NCI-H345 (cell line): ENCODE measurements at places on chromosomes 6 and 20.

DNA sequence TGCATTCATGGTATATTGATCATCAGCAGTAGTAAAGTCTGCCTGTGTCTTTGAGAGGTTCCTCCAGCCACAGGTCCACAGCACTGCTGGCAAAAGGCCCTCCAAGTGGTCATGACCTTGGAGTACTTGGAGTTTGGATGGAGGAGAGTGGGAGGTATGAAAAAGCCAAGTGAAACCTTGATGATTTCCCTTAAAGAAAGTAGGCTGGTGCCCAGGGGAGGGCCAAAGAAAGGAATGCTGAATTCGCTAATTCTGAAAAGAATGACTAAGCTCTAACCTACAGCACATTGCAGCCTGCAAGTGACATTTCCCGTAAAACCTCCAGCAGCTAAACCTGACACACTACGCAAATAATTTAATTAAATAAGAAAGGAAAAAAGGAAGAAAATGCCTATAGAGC, 223.4 kb upstream of the TAB2 start:
- DNase-seq: no peak

- DNase-seq: peak; percentile 37
Measured at GRCh38 chr6:108476847-108477430, 83.8 kb upstream of the FOXO3 start.

- DNase-seq: no peak
Measured at GRCh38 chr20:3854462-3854871, 7.8 kb downstream of the MAVS start.

GRCh38 chr6:37242429-37243052, 15.0 kb upstream of the TBC1D22B start:
- no peak for DNase-seq

DNA sequence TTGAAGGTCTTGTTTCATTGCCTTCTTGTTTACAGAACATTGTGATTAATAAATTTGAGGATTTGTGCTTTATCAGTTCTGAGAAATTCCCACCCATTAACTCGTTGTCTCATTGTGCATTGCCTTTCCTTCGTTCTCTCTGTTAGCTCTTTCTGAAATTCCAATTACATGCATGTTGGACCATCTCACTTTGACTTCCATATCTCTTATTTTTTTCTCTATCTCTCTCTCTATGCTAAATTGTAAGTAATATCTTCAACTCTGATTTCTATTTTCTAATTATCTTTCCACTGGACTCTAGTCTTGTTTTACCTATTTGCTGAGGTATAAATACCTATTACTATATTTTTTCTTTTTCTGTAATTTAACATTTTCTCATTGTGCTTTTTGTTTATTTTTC, 92.3 kb downstream of the SHLD1 start:
- DNase-seq: no peak

- no peak for DNase-seq
Measured at GRCh38 chr20:1809131-1809572, 86.1 kb upstream of the SIRPA start.

DNA sequence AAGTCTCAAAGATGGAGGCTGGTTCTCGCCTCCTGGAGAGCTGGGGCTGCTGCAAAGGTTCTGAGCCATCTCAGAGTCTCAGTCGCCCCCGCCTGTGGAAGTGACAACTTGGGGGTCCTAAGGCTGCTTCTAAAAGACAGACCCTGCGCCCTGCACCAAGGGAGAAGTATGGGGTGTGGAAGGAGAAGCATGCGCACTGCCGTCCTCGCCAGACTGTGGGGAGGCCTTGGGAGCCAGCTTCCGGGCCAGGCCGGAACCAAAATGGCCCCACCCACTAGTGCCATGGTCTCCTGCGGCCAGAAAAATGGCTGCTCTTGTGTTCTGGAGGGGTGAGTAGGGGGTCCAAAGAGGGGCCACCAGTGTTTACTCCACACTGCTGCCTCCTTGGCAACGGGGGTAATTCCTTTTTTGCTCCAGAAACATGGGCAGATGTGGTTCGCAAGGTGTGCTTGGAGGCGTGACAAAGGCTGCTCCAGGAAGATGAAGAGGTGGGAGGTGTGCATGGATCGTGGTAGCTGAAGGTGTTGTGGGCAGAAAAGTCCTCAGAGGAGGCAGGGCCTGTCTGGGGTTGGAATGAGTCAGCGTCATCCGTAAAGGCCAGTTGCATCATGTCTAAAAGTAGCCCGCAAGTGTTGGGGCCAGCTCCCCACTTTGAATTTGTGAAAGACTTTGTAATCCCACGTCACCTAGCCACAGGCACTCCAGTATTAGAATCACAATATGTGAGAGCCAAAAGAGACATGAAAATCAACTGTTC, 329.8 kb upstream of the SOX4 start:
- no peak for DNase-seq

DNA sequence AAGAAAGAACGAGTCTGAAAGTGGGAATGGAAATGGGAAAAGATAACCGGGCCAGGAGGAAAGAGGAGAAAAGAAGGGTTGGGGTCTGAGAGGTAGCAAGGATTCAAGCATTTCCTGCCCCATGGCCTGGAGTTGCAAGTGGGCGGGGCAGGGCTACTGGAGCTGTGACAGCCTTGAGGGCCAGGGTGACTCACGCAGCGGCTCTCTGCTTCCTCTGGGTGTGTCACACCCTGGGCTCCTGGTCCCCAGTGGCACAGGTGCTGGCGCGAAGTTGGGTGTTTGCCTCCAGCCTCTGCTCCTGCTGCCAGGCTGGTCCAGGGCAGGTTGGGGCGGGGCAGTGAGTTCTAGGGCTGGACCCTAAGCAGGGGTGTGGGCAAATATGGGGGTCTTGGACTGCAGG, 3.3 kb upstream of the ULBP3 start:
- DNase-seq: peak; percentile 16

DNA sequence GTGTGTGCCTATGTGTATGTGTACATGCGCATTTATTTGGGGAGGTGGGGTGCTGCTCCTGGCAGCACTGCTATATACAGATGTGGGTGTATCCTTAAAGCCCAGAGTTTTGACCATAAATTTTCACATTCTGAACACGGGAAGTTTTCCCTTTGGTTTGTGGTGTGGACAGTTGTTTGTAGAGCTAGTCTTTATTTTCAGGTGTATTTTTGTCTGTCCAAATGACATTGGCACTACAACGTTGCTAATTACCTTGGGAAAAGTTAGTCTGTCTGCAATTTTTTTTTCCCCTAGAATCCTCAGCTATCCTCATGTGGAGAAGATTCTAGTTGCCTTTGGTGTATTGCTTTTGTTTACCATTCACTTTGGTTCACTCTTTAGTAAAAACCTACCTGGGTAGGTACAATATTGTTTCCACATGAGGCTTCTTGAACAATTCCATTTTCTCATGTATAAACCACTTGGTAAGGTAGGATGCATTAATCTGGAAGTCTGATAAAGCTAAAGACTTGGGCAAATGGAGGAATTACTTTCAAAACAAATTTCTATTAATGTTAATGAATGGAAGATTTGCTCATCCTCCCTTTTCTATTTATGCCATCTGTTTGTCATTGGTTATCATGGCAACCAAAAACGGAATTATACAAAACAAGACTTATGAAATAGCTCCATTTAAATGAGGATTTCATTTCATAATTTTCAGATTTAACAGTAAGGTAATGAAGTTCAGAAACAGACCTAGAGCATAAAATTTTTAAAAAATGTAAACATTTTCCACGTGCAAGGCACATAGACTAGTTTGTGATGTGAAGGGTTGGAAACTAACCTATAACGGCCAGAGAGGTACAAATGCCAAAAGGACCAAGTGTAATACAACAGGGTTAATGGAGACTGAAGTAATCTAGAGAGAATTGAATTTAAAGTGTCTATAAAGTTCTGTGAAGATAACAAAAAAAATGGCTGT, 3.9 kb downstream of the CCN2 start:
- DNase-seq: no peak

DNA sequence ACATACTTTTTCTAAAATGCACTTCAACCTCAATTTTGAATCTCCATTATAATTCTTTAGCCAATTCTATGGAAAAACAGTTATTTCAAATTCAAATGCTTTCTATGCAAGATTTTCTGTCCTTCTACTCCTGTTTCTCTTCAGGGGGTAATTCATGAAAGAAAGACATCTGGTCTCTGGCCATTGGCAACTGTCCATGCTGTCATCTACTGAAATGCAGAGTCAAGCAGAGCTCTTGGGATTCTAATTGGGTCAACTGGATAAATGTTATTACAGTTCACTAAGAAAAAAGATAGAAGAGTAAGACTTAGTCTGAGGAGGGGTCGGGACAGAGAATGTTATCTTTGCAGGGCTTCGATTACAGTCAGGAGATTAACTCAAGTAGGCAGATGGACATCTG, 22.0 kb upstream of the BMP5 start:
- DNase-seq: no peak

DNA sequence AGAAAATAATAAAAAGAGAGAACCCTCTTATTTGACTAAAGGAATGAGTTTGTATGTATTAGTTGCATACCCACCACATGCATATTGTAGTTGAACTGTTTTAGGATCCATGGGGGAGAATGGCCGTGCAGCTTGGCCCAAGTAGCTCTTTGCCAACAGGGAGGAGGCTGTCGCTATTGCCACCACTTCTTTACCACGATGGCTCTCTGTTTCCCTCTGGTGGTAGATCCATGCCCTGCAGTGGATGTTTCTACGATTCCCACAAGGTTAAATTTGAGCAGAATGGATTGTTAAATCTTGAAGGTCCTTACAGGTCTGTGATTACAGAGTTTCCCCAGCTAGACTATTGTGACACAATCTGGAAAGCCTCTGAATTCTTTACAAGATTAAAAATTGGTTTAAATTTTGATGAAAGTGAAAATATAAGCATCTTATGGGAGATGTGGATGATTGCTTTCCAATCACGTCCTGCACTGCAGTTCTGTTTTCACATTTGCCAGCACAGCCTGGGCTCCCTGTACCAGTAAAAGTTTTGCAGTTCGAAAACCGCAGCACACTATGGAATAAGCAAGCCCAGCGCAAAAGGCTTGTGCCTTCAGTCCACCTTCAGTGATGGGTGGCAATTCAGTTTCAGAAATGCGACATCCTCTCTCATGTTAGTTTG, 34.4 kb upstream of the FNDC1 start:
- peak; percentile 64 for DNase-seq

- DNase-seq: peak; percentile 79
Measured at GRCh38 chr20:24018796-24019195, 30.2 kb upstream of the GGTLC1 start.

- no peak for DNase-seq
Measured at GRCh38 chr6:73704260-73704659, 8.3 kb downstream of the CD109 start.

- DNase-seq: no peak
Measured at GRCh38 chr6:79571030-79571367, 33.8 kb upstream of the LCA5 start.

DNA sequence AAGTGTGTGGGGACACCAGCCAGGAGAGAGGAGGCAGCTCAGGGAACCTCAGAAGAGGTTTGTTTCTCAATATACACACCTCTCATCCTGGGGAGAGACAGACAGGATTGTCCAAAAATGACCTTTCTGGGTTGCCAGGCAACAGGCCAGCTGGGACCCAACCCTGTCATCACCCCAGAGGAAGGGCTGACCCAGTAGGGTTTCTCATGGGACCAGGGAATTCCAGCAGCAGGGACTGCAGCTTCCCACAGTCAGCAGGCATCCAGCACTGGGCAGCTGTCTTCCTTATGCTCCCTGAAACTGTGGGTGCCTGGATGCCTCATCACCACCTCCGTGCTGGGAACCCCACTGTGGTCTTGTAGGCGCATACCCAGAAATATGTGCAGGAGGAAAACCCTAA, 1.3 kb downstream of the C20orf202 start:
- DNase-seq: no peak

DNA sequence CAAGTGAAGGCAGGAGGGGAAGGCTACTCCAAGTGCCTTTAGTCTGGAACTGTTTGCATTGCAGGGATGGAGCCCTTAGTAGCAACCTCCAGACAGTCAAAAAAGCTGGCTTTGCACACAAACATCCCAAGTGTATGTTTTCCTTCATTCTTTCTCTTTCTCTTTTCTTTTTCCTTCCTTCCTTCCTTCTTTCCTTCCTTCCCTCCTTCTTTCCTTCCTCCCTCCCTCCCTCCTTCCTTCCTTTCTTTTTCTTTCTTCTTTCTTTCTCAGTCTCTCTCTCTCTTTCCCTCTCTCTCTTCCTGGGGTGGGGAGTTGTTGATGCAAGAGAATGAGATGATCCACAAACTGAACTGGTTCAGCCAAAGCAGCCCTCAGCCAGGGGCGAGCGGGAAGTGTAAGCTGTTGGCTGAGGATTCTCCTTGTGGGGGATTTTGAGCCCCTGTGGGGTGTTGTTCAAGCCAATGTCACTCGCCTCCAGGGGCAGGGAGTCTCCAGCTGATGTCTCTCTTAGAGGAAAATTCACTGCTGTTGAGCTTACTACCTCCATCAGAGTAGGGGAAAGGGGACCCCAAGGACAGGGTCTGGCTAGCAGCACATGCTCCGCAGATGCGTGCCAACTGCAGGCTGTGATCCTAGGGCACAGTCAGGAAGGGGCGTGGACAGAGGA, 11.7 kb downstream of the RSPO4 start:
- DNase-seq: no peak
